ENCODE measurements at places on chromosomes 6 and 20.
A peak's percentile ranks its signal among the peaks of the same experiment; 100 is the strongest.

- DNase-seq: no peak
Measured at GRCh38 chr20:40654876-40655275, 34.2 kb downstream of the MAFB start.

DNA sequence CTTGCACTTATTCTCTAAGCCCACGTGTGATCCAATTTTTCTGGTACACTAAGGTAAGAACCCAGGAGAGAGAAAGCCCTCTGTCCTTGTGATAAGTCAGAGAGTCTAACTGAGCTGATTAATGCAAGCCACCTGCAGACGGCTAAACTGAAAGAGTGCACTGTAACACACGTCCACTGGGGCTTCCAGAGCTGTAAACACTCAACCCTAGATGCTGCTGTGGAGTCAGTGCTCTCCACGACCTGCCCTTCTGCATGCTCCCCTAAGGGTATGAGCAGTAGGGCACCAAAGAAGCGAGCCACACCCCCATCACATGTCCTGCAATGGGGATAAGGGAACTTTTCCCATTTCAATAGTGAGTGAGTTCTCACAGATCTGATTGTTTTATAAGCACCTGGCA lies 55.7 kb downstream of the TXLNB start:
- DNase-seq: no peak

DNA sequence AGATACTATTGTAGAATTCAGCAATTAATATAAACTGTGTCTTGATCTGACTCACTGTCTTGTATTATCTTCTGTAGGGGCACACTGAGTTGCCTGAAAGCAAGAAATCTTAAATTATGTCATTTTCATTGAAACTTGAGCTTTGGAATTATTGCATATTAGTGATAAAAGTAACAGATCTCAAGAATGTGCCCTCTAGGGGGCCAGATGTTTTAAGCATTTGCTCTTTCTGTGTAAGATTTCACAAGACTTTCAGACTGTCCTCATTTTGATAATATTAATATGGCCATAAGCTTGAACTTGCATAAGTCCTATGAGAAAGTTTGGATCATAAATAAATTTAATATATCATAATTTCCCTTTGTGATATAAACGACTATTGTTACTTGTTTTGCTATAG lies 55.5 kb upstream of the MYO6 start:
- no peak for DNase-seq

- DNase-seq: no peak
Measured at GRCh38 chr6:81130969-81131368, 621.5 kb downstream of the TENT5A start.

DNA sequence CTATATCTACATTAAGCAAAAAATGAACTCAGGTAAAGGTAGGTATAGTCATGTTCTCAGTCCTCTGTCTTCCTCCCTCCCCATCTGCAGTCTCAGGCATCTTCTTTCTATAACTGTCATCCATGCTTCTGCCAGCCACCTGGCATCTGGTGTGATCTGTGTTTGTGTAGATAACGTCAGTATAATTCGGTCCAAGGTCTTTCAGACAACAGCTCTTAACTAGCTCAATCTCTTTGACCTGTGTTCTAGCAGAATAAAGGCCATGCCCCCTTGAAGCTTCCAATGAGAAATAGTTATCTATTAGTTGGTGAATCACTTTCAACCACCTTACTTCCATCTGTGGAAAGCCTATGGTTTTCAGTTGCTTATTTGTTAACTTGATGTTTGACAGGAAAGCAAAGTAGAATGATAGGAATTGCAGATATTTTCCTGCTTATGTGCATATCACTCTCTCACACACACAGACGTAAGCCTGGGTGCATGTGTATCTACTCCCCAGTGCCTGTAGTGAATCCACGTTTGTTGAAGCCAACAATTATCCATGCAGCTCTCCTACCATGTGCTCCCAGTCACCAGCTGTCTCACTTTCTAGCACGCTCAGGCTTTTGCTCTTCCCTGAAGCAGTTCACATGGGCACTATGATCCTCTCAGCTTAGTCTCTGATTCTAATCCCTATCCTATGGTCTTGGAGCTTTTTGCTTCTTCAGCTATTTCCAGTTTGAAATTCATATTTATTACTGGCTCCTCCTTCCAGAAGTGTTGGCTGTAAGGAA lies 433.7 kb upstream of the MANEA start:
- no peak for DNase-seq

DNA sequence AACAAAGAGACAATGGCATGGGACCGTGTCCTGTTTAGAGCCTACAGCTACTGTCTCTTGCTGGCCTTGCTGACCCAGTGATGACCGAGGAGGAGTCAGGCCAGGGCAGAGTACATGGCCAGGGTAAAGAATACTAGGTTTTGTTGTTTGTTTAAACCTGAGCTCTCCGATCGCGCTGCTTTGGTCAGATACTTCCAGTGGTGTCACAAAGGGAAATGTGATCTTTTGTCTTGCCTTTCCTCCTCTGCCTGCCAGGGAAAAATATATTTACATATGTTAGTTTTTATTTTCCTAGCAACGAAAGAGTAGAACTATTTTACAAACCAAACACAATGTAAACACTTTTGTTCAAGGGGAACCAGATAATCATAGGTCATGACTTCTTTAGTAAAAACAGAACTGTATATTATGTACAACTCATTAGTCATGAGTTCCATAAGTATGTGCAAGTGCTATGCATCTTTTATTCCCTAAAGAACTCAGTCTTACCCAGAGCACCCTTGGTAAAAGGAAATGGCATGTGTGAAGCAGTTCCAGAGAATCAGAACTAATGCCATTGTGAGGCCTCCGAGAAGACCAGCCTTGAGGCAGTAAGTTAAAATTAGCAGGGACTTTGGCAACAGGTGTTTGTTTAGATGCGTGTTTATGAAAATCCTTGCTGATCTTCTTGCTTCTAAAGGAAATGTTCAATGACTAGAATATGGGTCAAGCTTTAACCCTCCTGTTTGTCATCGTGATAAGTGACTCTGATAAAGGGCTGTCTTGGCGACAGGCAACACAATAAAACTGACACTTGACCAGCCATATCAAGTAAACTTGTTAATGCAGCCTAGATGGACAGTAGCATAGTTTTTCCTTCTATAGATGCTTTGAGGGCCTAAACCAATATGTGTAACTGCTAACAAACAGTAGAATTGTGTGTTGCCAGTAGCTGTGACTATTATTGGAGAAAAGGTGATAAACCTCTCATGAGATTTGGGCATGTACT lies 204.6 kb downstream of the NKAIN2 start:
- DNase-seq: no peak

GRCh38 chr6:48757661-48758060 lies 646.7 kb upstream of the PTCHD4 start:
- peak; percentile 94 for DNase-seq
